ENCODE measurements at places on chromosomes 2 and 18.
A peak's percentile ranks its signal among the peaks of the same experiment; 100 is the strongest.

DNA sequence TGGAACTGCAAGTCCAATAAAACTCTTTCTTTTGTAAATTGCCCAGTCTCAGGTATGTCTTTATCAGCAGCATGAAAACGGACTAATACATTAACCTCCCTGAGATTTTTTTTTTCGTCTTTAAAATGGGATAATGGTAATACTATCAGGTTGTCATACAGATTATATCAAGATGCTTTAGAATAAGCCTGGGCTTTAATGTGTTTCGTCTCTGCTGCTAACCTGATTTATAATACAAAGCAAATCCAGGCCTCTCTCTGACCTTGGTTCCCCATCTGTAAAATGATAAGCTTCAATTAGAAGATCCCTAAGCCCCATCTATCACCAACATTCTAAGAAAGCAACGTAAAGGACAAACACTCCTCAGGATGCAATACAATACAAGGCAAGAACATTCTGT is 283.5 kb downstream of the LRATD1 start:
- no peak for DNase-seq

- DNase-seq: no peak
Observed at GRCh38 chr2:42404676-42405075, 43.7 kb upstream of the COX7A2L start.

- DNase-seq: no peak
Observed at GRCh38 chr18:76445741-76446232, 49.3 kb downstream of the ZNF516 start.

DNA sequence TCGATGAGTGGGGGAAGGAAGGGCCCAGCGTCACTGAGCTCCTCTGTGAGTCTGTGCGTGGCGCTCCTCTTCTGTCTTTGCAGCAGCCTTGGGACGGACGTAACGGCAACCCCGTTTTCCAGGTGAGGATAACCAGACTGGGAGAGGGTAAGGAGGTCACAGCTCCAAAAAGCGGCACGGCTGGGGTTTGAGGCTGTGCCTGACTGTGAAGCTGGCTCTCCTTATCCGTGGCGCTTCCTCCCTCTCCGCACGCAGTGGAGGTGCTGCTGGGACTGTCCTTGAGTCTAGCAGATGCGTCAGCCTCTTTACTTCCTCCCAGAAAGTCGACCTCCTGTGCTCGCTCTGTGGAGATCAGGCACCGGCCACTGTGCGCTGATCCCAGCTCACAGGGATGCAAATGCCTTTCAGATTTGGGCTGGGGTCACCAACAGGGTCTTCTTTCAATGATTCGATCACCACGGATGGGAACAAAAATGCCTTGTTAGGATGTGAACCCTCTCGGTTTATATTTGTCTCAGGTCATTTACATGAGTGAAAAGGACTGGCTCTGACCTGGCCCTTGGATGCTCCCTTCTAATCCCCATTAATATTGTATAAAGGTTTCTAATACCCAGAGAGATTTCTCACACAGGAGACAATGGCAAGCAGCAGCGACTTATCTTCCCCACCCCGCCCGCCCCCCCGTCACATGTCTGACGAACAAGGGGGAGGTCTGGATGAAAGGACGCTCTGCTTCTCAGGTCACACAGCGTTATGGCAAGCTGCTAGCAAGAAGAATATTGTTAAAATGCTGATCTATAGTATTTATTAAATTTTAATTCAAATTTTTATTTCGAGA is 30.1 kb upstream of the E2F6 start:
- no peak for DNase-seq

DNA sequence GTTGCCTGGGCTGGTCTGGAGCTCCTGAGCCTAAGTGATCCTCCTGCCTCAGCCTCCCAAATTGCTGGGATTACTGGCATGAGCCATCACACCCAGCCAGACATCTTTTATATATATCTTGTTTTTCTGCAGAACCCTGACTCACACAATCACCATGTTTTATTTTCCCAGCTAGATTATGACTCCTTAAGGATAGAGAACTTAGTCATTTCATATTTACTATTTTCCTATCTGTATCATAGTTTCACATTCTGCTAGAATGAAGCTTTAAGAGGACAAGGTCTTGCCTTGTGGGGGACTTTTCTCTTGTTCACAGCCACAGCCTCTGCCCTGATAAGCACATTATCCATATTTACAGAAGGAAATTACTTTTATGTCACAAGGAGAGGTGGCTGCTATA is 73.9 kb downstream of the LBH start:
- peak; percentile 54 for DNase-seq

DNA sequence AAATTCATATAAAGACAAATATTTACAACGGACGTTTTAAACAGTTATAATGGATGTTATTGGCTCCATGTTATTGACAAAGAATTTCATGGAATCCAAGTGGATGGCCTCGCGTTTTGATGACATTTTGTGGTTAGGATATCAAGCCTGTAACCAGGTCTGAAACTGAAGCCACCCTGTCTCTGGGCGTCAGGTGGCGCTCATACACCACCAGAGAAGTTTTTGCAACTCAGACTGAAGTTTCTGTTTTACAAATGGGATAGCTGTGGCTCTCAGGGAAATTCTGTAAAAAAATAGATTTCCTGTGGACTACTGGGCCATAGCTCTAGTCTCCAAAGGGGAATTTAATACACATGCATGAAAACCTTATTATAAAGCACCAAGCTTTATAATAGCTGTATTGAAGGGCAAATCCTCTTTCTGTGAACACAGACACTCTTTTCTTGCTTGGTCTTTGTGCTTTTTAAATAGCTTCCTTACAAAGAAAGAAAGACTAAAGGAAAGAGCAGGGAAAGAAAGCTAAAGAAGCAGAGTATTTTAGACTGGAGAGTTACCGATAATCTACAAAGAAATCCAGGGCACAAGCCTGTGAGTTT is 86.7 kb downstream of the C18orf54 start:
- DNase-seq: peak; percentile 50

DNA sequence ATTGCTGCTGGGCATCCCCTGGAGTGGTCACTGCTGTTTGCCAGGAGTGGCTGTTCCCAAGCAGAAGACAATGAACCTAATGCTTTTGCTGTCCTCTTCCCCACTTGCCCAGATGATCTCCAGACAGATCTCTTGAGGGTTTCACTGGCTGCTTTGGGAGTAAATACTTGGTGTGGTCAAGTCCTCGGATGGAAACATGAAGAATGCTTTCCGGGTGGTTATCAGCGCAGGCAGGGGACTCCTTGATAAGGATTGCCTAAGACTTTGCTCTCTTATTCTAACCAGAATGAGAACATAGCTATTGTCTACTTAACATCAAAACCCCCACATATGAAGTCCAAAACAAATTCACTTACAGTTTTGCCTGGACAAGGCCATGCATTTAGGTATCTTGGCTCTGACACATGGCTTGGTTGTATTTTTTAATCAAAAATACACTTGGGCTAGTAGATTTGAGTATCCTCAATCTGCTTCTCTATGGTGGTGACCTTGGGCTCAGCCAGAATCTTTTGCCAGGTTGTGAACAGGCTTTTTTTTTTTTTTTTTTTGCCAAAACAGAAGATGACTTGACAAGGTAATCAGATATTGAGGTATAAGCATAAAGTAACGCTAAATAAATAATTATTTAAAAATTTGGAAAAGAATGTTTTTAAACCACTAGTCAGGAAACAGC is 34.8 kb upstream of the MYO3B start:
- no peak for DNase-seq

- peak; percentile 24 for DNase-seq
Observed at GRCh38 chr2:182324665-182325064, 102.2 kb downstream of the PDE1A start.

DNA sequence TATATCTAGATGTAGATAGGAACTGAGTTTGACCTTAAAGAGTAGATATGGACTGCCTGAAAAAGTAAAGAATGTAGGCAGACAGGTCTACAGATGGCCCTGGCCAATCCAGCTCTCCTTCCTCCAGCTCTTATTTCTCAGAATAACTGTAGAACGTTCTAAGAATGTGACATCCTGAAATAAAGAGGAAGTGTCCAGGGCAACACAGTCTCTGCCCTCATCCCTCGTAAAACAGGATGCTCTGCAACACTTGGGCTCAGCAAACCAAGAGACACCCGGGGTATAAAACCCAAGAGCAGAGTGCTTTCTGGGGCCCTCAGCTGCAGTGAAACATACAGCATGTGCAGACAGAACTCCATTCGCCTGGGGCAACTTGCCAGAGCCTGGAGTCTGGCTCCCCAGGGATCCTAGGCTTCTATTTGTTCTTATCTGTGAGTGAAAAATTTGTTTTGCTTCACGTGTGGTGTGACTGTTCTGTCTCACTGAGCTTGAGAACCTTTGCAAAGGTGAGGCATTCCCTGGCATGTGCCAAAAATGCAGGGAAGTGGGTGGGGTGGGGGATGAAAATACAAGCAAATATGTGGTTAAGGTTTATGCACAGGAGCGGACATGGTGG is 401.0 kb downstream of the SETBP1 start:
- no peak for DNase-seq

- DNase-seq: peak; percentile 22
Observed at GRCh38 chr2:216590780-216591179, 42.4 kb upstream of the IGFBP2 start.

DNA sequence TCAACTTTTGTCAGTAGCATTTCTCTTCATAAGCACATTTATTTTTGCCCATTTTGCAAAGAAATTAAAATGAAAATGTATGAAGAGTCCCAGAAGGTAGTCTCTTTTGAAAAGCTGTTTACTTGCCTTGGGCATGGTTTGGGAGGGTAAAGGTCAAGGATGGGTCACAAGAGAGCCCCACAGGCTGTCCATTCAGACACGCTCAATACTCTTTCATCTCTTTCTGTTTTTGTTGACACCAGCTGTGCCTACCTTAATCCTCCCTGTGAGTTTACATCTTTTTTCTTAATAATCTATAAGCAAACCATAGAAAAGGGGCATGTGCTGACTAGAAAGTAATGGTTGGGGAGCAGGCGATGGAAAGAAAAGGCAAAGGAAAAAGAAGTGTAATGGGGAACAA is 49.6 kb upstream of the KLF7 start:
- DNase-seq: no peak

GRCh38 chr2:148802448-148803220 is 72.4 kb upstream of the KIF5C start:
- no peak for DNase-seq

DNA sequence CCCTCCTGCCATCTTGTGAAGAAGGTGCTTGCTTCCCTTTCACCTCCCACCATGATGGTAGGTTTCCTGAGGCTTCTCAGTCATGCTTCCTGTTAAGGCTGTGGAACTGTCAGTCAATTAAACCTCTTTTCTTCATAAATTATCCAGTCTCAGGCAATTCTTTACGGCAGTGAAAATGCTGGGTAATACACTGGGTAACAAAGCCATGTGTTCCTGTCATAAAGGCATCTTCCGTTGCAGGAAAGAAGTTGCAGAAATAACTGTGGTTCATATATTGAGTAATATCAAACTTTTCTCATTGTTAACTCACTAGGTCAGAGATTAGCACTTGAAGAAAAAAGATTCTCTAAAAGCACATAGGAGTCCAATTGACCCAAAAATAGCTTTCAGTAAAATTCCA is 163.9 kb upstream of the HNMT start:
- no peak for DNase-seq
